ENCODE measurements at places on chromosomes 1 and 21. TPM values are rescaled to one million over a fixed set of nuclear protein-coding genes. Genes with fewer than 3 reads are reported as not detected.

Gene PKN2
- 14.8 TPM for total RNA-seq

Gene TNFRSF25
- 5.7 TPM for total RNA-seq

Gene FCRLA
- total RNA-seq, result not detected

Gene SLC19A2
- 13.7 TPM for total RNA-seq

Gene DNALI1
- 3.1 TPM for total RNA-seq

Gene IGSF9
- total RNA-seq, result not detected

All from cardiac atrium fibroblast (primary cell).